Stimulated activated CD8-positive, alpha-beta memory T cell treated with anti-CD3 and anti-CD28 coated beads, Interleukin-4, amount 100 ng/mL, for 1 hour (primary cell): ENCODE measurements at places on chromosomes 5 and 9.

- DNase-seq = no peak
Measured at GRCh38 chr5:83124593-83124992, 47.2 kb downstream of the XRCC4 start.

- no peak for DNase-seq
Measured at GRCh38 chr5:39177631-39177964, 41.8 kb downstream of the FYB1 start.

GRCh38 chr9:72894342-72894741, 58.5 kb downstream of the ALDH1A1 start:
- DNase-seq = no peak

DNA sequence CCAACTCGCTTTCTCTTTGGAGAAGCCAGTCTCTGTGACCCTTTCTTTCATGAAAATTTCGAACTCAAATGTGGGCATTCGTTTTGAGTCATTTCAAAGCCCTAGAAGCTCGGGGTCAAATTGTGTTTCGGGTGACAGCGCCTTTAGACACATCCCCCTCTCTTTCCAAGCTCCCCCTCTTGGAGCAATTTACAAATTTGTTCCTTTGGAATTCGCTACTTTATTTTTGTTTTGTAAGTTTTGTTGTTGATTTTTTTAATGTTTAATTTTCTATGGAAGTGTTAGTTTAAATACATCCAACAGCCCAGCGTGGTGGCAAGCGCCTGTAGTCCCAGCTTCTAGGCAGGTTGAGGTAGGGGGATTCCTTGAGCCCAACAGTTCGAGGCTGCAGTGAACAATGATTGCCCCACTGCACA, 4.6 kb upstream of the BARX1 start:
- no peak for DNase-seq

- DNase-seq = no peak
Measured at GRCh38 chr9:117413346-117414219, 1.3 kb downstream of the ASTN2 start.

DNA sequence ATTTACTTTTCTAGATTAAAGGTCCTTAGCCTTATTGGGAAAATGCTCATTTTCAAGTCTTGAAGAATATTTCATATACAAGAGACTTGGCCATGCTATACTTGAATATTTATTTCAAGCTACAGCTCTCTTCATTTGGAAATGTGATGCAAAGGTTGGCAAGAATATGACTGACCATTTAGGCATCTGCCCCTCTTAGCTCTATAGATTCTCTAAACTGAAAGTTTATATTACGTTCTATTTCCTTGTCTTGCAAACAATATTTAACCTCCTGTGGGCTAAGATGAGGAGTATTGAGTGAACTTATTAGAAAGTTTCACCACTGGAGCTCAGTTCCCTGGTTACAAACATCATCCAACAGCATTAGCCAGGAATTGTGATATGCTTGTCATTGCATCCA, 593.1 kb downstream of the MAT2B start:
- DNase-seq = no peak

GRCh38 chr5:111699976-111700375, 57.0 kb downstream of the NREP start:
- DNase-seq = no peak

GRCh38 chr5:67730917-67731474, 484.6 kb upstream of the PIK3R1 start:
- DNase-seq = no peak

DNA sequence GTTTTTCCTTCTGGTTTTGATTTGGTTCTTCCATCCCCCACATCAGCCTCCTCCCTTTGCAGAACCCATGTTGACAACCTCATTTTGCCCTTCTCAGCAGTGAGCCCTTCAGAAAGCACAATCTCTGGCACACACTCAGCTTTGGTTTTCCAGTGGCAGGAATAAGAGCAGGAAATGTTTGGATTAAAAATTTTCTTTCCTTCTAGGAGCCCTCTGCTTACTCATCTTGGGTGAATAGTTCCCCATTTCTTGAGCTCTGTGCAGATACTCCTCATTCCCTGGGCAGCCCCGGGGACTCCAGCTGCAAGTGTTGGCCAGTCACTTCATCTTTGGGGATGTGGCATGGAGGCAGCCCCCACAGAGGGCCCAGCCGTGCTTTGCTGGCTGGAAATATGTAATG, 170.5 kb downstream of the NR3C1 start:
- no peak for DNase-seq

DNA sequence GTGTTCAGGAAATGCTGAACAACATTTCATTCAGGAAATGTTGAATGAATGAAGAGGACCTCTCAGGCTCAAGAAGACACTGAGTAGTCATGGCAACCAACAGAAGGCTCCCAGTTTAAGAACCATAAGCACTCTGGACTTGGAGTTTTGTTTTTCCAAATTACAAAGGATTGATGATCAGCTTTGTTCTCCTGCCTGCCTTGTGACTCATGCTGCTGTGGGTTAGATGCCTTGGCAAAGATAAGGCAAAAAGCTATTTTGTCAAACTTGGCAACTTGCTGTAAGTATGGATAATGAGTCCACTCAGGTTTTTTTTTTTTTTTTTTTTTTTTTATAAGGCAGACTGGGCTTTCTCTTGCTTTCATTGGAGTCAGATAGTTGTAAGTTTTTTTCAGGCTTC, 365.0 kb downstream of the TMEM232 start:
- DNase-seq = no peak

DNA sequence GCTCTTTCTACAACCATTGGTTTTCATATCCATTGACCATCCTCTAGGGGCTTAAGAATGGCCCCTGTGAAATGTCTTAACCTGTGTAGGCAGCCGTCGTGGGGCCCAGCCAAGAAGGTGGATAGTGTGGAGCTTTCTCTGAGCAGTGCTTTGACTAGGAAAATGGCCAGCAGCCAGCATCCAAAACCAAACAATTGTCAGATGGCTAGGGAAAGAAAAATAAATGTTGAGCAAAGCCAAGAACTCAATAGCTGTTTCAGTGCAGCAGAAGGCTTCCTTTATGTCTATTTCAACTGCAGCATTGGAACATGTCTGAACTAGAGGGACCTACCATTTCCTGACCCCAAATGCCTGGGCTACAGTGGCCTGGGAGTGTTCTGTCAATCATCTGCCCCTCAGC, 374.9 kb downstream of the TLE4 start:
- no peak for DNase-seq

- no peak for DNase-seq
Measured at GRCh38 chr5:132674671-132675506, 1.1 kb downstream of the IL4 start.

- DNase-seq = no peak
Measured at GRCh38 chr9:110744715-110745384, 76.3 kb downstream of the MUSK start.

- DNase-seq = no peak
Measured at GRCh38 chr5:40654377-40654991, 25.2 kb upstream of the PTGER4 start.

DNA sequence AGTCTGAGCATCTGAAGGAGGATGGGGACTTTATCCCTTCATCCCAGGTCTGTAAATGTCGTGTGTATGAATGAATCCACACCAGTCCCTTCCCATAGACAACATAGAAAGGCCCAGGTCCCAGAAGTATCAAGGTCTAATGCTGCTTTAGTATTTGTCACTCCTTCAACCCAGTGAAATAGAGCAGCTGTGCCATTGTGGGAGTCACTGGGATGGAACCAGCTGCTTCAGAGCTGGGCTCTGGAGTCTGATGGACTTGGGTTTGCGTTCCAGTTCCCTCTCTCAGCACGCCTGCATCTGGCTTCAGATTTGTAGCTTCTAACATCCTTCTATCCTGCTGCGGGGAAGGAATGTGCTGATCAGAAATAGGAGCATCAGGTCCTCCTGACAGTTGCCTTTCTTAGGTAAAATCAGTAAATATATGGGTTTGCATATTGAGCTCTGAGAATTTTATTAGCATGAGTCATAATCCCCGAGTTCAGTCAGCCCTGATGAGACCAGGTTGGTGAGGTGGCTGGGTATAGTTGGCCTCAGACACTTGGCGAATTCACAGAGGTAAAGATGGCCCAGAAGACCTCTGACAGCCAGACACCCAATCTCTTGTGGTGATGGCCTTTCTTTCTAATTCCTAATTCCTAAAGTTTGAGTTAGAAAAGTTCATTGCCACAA, 10.1 kb downstream of the ACO1 start:
- DNase-seq = no peak

- no peak for DNase-seq
Measured at GRCh38 chr9:72540348-72540873, 19.0 kb downstream of the TMC1 start.

- no peak for DNase-seq
Measured at GRCh38 chr9:75462866-75463265, 374.6 kb downstream of the OSTF1 start.

DNA sequence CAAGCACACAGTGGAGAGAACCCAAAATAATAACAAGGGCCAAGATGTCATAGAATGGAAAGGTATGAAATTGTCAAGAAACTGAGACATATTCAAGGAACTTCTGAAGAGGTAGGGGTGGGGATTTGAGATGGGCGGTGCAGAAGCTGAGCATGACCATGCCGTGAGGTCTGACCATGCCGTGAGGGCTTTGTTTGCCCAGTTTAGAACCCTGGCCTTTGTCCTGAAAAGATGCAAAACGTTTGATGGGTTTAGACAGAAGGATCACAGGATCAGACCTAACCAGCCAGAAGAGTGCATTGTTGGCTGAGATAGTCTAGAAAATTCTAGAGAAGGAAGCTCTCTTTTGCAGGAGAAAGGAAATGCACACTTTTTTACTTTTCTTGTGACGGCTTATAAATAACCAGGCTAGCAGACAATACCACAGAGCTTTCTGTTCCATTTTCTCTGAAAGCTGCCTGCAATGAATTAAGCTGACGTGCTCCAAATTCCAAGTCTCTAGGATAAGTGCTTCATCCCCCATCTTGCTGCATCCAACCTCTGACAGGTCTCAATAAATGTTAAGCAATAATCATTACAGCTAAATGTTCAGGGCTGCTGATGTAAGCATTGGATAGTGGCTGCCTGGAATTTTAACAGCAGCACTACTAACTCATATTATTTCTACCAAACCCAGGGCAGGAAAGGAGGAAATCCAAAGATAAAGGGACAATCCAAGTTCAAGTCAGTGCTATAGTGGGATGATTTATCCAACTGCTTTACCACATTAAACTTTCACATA, 110.9 kb upstream of the IL6ST start:
- no peak for DNase-seq

- DNase-seq = no peak
Measured at GRCh38 chr5:69444127-69444754, 29.3 kb downstream of the MARVELD2 start.

DNA sequence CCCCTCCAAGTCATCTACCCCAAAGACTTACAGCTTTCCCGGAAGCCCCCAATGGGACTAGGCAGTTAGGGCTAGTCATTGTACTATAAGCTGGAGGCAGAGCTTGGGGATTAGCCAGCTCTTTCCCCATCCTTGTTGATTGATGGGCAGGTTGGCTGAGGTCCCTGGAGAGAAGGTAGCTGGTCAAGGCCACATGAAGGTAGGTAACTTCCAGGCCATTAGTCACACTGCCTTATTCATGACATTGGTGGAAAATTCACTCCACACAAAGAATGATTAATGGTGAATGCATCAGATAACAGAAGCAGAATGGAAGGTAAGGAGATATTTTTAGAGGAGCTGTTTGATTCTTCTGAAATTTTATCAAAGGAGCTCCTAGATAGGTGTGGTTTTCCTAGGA, 49.5 kb upstream of the TGFBR1 start:
- DNase-seq = no peak

DNA sequence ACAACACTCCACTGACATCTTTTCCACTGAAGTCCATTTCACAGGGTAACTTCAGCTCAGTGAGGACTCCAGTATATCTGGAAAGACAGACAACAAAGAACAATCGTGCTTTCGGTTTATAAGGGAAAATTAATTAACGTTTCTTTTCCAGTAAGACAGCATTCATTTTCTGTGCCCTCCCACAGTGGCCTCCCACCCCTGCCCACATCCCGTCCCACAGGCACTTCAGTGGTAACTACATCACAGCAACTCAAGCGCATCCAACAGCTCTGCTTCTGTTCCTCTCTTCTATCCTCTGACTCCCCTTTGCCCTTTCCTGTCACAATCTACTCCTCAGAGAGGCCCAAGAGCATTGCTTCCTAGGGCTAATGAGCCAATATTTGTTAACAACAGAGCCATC, 40.3 kb downstream of the GLDC start:
- DNase-seq = no peak

DNA sequence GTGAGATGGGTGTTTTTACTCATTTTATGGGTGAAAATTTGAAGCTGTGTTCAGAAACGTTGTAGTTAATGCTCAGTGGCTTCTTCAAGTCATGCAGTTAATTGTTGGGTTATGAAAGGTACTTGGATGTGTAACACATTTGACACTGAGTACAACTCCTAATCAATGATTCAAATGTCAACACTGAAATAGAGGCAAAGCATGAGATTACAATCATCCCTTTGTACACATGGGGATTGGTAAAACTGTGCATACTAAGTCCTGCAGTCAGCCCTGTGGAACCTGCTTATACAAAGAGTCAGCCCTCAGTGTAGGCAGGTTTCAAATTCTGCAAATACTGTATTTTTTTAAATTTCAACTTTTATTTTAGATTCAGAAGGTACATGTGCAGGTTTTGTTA, 3.3 kb downstream of the ABLIM3 start:
- DNase-seq = no peak

- no peak for DNase-seq
Measured at GRCh38 chr5:65198456-65199120, 283.1 kb downstream of the ADAMTS6 start.

- no peak for DNase-seq
Measured at GRCh38 chr5:125421006-125421405, 674.6 kb upstream of the ZNF608 start.

DNA sequence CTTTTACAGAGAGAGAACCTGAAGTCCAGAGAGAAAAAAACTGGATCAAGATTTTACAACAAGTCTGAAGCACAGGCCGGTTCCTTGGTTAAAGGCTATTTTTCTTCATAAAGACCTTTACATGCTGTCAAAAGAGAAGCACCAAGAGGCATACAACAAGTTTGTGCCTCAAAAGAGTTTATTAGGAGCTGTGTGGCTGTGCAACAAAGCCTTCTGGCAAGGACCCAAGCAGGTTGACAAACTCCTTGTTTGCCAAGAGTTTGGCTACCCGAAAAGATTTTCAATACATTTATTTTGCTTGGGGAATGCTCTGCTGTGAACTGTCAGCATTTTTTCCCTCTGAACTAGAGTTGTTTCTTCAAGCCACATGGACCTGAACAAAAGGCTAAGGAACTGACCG, 202.9 kb upstream of the RAD23B start:
- no peak for DNase-seq

DNA sequence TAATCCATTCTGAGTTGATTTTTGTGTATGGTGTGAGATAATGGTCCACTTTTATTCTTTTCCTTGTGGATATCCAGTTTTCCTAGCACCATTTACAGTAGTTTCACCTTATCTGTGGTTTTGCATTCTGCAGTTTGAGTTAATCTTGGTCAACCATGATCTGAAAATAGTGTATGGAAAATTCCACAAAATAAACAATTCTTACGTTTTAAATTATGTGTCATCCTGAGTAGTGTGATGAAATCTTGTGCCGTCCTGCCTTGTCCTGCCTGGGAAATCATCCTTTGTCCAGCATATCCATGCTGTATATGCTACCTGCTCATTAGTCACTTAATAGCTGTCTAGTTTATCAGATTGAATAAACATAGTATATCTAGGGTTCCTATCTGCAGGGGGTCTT, 42.1 kb downstream of the CDC42SE2 start:
- DNase-seq = no peak
